ENCODE measurements at places on chromosomes 2 and 18.

GRCh38 chr2:219042750-219043149, 1.4 kb upstream of the CFAP65 start:
- no peak for DNase-seq

DNA sequence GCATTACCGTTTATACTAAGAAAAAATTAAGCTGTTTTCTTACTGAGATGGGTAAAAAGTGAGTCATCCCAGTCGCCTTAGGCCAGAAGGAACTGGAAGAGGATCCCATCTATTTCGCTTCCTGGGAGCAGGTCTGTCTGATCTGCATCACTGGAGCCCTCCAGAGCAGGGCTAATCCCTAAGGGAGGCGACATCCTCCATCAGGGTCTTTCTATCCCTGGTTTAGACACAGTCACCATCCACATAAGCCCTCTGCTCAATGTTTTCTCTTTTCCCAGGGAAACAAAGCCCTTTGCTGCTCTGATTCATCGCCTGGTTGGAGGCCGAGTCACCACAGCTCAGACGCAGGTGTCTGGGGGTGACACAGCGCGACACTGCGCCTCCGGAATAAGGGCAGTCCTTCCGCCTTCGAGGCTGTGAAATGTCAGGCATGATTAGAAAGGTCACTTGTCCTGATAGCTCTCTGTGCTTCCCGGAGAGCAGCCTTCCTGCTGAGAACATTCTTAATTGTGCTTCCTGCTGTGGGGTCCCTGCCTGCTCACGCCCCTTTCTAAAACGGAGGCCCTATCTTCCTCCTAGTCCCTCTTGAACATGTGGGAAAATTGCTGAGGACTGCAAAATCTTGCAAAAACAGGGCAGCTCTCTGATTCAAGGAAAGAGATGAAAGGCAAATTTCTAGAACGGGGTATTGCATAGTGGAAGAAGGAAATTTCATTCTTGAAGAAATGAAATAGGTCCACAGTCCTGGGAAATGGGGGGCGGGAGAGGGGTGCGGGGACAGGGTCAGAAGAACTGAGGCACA, 56.3 kb downstream of the MARCHF4 start:
- DNase-seq = no peak

DNA sequence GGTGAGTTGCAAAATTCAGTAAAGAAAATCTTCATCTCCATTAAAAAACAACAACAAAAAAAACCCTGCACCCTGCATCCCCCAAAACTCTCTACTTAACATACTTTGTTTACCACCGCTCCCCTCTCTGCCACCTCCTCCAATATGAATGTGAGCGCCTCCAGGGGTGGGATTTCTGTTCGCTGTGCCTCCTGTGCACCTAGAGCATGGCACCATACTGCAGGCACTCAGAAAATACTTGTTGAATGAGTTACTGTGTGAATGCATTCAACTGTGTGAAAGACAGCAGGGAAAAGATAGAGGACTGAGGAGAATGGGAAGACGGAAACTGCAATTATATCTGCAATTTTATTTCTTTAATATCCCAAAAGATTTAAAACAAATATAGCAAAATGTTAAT, 4.5 kb downstream of the CEBPZ start:
- no peak for DNase-seq

- DNase-seq = no peak
These were observed 490.9 kb downstream of the STK39 start for GRCh38 chr2:167756446-167756845.

DNA sequence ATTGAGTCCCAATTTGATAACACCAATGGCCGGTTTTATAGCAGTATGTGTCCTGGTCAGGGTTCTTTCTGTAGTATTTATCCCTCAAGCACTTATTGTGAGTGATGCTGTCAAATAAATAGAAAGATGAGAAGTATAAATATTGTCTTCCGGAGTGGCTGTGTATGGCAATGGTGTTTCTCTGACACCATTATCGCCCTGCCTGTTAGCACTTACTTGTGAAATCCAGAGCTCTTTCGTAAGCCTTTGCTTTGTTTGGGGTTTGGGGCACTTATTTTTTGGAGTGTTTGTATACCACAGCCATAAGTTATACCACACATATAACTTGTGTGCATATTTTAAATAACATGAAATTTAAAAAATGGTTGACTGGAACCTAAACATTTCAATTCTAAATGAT, 29.3 kb downstream of the CD8B2 start:
- DNase-seq = no peak

DNA sequence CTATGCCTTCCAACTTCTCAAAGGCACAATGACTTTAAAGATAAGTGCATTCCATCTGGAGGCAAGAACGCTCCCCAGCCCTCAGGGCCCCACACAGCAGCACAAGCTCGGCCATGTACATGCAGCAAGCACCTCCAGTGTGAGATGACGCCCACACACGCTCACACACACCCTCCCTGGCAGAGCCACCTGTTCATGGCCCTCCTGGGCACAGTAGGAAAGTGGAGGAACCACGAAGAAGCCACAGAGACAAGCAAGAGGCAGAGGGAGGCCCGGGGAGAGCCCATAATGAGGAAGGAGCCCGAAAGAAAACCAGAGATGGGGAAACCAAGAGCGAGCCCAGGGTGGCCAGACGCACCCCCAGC, 21.7 kb downstream of the BIN1 start:
- DNase-seq = no peak

GRCh38 chr18:40346146-40346545, 1608.9 kb upstream of the PIK3C3 start:
- DNase-seq = no peak

DNA sequence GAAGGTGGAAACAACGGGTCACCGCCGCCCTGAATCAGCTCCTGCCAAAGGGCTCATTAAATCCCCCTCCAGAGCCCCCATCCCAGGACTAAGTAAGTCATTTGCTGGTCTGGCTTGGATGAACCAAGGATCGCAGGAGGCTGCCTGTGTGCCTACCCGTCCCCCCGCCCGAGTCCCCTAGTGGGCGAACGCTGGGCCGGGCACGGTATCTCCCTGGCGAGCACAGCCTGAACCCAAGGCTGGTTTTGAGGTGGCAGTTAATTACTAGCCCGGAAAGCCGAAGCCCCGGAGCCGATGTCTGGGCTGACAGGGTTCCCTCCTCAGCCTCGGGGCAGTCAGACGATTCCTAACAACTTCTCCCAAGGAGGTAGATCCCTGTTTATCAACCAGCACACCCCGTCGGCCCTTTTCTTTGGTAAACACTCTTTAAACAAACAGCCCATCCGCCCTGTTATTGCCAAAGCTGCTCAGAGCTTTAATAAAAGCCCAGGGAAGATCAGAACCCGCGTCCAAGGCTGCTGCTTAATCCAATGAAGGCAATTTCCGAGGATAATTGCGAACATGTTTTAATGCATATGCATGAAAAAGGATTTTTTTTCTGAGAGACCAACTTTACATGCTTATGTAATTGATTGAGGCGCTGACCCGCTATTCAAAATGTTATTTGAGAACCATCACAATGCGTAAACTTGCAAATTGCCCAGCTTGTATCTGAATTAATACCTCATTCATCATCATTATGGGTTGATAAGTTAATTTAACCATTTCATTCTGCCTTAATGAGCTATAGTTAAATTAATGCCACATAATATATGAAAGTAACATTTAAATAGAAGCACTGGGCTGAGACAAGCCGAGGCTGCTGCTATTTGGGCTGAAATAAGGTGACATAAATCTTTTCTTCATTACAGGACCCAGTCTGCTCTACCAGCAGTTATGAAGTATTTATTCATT, 10.5 kb downstream of the EVX2 start:
- no peak for DNase-seq

GRCh38 chr2:70711191-70711590, 56.8 kb downstream of the ADD2 start:
- DNase-seq = no peak

GRCh38 chr2:86552889-86553288, 10.4 kb downstream of the CHMP3 start:
- DNase-seq = no peak

- DNase-seq = no peak
These were observed 3.8 kb downstream of the DLX2 start for GRCh38 chr2:172098650-172099471.

GRCh38 chr2:143950704-143951103, 569.2 kb downstream of the ZEB2 start:
- DNase-seq = no peak

DNA sequence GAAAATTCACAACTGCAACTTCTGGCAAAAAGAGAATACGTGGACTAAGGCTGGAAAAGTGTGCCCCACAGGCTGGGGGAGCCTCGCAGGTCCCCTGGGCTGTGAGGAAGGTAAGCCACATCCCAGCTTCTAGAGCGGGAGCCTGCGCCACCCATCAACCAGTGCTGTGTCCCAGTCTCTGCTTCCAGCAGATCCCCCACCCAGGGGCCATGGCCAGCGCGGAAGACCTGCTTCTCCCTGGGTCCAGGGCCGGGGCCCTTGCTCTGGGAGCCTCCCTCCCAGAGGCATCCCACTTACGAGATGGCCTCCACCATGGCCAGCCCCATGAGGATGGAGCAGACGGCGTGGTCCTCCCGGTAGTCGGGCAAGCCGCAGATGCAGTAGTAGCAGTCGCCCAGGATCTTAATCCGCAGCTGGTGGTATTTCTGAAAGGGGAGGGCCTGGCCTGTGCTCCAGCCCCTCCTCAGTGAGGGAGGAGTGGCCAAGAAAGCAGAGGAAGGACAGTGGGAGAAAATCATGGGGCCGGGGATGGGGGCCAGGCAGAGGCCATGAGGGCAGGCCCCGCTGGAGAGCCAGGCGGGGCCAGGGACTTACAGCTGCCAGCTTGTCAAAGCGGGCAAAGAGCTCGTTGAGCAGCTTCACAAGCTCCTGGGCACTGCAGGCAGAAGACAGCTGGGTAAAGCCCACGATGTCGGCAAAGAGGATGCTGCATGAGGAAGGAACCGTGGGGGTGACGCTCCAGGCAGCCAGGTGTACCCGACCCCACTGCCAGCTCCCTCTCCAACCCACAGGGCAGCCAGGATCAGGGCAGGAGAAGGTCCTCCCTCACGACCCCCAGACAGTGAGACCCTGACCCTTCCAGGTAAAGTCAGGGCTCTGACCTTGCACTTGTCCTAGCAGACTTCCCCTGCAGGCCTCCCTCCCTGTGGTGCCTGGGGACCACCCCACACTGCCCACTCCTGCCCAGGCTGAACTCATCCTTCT, 48.0 kb downstream of the CENPO start:
- DNase-seq = no peak

GRCh38 chr2:13654416-13654815, 937.7 kb downstream of the TRIB2 start:
- no peak for DNase-seq

- no peak for DNase-seq
These were observed 12.1 kb downstream of the ANKRD23 start for GRCh38 chr2:96831679-96832078.

DNA sequence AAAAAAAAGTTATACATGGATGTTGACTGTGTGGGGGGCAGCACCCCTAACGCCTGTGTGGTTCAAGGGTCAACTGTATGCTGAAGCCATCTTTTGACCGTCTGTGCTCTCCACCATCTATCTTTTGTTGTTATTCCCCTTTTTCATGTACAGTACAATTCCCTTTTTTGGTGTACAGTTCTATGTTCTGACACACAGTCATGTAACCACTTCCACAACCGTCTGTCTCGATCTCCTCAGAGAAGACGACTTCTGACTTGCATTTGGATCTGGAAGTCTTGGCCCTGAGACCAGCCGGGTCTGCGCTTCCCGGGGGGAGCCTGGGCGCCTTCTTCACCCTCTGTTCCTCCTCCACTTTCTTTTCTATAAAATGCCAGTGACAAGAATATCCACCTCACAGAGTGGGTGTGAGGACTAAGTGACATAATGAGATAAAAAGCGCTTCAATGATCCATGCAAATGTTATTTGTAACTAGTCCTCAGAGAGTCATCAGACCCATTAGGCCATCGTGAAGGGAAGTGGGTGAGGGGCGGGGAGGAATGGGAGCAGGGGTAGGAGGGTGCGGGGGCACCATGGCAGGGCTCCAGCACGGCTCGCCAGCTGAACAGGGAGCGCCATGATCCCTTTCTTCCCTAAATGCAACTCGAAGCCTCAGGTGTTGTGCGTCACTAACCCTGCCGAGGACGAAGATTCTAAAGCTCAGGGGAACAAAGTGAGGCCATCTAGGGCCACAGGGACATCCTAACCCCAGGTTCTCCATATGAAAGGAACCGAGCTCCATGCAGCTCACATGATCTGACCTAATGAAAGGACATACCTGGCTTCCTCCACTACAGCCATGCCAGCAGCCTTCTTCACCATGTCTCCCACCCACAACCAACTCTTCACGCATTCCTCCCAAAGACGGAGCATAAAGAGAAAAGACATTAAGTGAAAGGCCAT, 16.6 kb downstream of the ADCY3 start:
- no peak for DNase-seq

DNA sequence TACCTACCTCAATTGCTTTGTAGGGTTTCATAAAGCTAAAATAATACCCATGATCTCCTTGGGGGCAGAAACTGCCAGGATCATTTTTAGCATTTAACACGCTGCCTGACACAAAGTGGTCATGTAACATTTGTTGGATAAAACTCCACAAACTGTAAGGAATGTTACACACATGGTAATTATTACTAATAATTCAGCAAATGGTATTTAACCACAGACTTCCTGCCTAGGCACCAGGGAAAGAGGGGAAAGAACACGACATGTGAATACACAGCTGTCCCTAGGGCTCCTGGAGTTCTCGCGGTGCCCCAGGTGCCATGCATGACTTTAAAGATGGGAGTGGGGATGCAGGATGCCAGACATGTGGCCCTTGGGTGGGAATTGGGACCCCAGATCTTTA, 43.5 kb downstream of the ASAP2 start:
- DNase-seq = no peak

GRCh38 chr2:145488571-145488970, 968.7 kb upstream of the ZEB2 start:
- no peak for DNase-seq

DNA sequence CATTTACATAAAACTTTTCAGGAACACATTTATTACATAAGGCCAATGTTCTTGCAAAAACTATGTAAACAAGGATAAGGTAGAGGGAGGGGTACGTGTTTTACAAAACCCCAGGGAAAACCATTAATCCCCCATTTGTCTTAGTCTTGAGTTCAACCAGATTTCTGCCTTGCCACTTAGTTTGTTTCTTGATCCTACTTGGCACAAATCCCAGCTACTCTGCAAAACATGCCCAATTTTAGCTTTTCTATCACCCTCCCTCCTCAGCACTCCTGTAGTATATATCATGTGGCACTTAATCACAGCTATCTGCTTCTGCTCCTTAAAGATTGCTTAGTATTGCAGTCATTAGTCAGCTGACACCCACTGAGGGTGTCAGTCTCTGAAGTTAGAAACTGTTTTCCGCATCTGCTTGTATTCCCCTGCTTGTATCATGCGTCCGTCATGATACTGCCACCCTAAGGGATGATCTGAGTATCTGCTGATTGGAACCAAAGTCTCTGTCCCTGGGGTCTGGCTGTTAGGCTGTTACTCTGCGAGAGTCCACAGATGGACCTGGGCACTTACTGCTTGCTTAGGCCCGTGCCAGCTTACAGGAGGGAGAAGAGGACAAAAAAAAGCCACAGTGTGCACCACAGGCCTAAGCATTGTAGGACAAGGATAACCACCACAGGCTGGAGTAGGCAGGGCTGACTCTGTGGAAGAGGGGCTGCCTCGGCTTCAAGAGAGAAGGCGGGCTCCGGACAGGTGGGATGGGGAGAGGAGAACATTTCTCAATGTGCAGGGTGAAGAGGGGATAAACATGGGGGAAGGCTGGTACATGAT, 82.2 kb downstream of the EPAS1 start:
- DNase-seq = no peak

Measured in effector CD8-positive, alpha-beta T cell (primary cell).